ENCODE measurements at places on chromosomes 13 and 19. TPM values are rescaled to one million over a fixed set of nuclear protein-coding genes. Genes with fewer than 3 reads are reported as not detected.
A peak's percentile ranks its signal among the peaks of the same experiment; 100 is the strongest.

GRCh38 chr19:52492201-52492993 is 35.1 kb upstream of the ZNF808 start:
- no peak for DNase-seq

DNA sequence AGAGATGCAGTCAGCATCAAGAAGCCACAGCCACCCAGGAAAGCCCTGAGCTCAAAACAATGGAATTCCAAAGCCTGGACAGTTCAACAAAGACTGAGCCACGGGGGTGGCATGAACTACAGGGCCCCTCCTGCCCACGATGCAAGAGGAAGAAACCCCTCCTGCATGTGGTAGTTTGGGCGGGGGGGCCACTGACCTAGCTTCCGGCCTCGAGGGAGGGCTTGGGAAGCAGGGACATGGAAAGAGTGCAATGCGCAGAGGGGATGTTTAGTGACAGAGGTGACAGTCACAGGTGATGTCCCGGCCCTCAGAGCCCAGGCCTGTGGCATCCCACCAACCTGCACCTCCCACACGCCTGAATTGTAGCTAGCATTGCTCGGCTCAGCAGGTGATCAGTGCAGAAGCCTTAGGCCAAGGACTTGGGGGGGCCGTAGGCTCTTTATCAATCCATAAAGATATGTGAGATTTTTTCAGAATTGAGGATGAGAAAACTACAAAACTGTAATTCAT is 318.8 kb downstream of the TEX29 start:
- no peak for DNase-seq

GRCh38 chr13:21511849-21512248 is 52.7 kb upstream of the ZDHHC20 start:
- peak; percentile 88 for DNase-seq

DNA sequence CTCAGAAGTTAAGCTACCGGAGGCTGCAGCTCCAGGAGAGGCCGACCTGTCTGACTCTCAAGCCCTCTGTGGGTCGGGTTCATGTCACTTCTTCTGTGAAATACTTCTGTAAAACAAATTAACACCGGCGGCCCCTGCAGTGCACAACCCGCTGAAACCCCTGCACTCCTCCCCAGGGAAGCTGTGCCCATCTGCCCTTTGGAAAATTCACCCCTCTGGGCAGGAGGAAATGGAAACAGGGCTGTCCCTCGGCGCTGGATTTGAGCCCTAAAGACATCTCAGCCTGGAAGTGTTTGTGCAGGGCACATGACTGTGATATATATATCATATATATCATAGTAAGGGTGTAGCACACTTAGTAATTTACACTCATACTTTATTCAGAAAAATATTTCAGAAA is 415.3 kb downstream of the IRS2 start:
- no peak for DNase-seq

DNA sequence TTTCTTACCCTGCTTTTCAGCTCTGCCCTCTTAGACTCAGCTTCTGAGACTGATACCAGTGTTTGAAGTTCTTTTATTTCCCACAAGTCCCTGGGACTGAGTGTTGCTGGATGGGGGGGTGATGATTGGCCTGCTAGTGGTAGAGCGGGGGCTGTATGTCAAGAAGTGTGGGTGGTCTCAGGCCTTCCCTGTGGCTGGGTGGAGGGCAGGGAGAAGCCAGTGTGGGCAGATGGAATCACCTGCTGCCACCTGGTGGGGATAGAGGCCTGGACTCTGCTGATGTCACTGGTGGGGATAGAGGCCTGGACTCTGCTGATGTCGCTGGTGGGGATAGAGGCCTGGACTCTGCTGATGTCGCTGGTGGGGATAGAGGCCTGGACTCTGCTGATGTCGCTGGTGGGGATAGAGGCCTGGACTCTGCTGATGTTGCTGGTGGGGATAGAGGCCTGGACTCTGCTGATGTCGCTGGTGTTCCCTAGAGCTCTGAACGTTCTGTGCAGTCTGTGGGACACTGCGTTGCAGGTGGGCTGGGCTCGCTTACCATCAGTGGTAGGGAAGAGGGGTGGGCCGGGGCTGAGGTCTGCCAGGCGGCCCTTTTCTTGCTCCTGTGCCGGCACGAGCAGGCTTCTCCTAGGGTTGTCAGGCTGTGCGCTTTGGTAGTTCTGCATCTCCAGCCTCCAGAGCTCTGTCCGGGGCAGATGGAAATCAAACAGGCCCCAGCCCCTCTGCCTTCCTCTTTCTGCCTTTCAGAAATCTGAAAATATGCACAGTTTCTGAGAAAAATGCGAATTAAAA is 101.3 kb downstream of the ARHGEF7 start:
- DNase-seq, result no peak

GRCh38 chr13:76830805-76831204 is 55.4 kb downstream of the KCTD12 start:
- DNase-seq, result no peak

- no peak for DNase-seq
Observed at GRCh38 chr19:10517760-10518443, 655 bp upstream of the S1PR5 start.

Gene RDH8
- not detected for total RNA-seq
